Putamen (tissue), 1 donor: ENCODE measurements at places on chromosomes 5 and 9.
A peak's percentile ranks its signal among the peaks of the same experiment; 100 is the strongest.

GRCh38 chr5:40986666-40987065, 77.4 kb downstream of the C7 start:
- no peak for DNase-seq

GRCh38 chr5:64659289-64659688, 31.0 kb upstream of the SHISAL2B start:
- DNase-seq: no peak

DNA sequence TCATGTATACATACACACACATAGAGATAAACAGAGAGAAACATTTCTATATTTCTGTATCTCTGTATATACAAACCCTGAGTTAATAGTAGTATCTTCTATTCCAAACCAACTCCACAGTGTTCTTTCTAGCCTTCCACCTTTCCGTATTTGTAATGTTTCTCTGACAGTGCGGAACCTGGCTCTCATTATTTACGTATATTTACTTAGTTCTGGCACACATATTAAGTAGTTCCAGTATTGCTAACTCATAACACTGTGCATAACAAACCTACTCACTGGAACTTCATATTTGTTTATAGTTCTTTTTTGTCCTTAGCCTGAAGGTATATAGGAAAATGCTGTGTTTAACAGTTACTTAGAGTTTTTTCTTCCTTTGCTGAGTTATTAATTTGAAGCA, 6.5 kb downstream of the OGN start:
- no peak for DNase-seq

DNA sequence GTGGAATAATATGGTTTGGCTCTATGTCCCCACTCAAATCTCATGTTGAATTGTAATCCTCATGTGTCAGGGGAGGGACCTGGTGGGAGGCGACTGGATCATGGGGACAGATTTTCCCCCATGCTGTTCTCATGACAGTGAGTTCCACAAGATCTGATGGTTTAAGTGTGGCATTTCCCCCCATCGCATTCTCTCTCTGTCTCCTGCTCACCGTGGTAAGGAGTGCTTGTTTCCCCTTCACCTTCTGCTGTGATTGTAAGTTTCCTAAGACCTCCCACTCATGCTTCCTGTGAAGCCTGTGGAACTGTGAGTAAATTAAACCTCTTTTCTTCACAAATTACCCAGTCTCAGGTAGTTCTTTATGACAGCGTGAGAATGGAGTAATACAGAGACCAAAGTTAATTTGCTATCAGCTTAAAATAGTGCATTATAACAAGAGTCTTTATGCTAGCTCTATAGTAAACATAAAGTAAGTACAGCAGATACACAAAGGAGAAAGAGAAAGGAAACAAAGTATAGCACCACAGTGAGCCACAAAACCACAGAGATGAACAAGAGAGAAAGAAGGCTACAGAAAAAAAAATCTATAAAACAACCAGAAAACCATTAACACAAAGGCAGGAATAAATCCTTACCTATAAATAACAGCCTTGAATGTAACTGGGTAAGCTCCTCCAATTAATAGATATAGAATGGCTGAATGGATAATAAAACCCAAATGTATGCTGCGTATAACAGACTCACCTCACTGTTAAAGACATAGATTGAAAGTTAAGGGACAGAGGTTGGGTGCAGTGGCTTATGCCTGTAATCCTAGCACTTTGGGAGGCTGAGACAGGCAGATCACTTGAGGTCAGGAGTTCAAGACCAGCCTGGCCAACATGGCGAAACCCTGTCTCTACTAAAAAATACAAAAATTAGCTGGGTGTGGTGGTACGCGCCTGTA, 39.7 kb downstream of the RAPGEF6 start:
- DNase-seq: no peak

- DNase-seq: peak; percentile 72
Observed at GRCh38 chr5:139410993-139411828, 7.3 kb upstream of the SPATA24 start.

GRCh38 chr5:68223904-68224303, 8.3 kb downstream of the PIK3R1 start:
- DNase-seq: no peak

GRCh38 chr5:131008329-131008728, 156.7 kb downstream of the HINT1 start:
- DNase-seq: no peak

- no peak for DNase-seq
Observed at GRCh38 chr5:142920849-142921612, 150.9 kb downstream of the ARHGAP26 start.

DNA sequence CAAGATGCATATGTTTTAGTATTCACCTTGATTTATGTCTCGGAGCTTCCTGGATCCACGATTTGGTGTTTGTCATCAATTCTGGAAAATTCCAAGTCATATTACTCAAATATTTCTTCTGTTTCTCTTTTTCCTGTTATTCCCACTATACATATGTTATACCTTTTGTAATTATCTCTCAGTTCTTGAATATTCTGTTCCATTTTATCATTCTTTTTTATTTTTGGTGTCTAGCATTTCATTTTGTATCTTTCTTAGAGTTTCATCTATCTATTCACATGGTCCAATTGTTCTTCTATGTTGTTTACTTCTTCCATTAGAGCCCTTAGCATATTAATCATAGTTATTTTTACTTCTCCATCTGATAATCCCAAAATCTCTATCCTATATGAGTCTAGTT, 637.8 kb upstream of the GRAMD2B start:
- DNase-seq: no peak

GRCh38 chr9:86575825-86576525, 221.8 kb upstream of the TUT7 start:
- DNase-seq: no peak

DNA sequence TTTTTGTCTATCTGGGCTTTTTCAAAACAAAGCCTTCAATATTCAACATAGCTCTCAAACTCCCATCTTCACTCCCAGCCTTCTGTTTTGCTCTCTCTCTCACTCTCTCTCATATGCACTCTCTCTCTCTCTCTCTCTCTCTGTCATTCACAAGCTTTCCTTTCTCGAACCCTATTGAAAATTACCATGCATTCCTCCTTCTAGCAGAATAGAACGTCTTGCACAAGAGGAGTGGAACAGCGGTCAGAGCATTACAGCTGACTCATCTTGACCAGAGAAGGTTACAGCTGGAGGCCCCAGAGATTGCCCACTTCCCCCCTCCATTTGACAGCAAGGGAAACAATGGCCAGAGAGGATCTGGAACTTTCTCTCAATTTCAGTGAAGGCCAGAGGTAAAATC, 51.0 kb upstream of the LIFR start:
- no peak for DNase-seq

DNA sequence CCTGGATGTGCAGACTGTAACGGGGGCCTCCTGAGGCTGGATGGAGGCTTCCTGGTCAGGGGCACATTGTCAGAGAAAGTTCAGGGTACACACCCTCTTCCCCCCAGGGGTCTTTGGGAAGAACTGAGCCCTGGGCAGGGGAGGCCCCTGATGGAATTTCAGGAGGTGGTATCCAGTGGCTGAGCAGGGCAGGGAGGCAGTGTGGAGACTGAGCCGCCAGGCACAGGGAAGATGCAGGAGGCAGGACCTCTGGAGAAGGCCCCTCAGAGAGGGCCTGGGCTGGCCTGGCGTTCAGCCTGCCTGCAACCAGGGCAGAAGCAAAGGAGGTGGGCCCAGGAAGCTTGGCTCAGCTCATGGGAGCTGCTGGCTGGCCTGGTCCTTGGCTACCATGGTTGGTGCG, 53.5 kb downstream of the GTF3C4 start:
- no peak for DNase-seq

GRCh38 chr9:35599763-35600604, 5.1 kb upstream of the TESK1 start:
- DNase-seq: peak; percentile 44

GRCh38 chr5:157571357-157571827, 4.2 kb downstream of the ADAM19 start:
- DNase-seq: no peak

GRCh38 chr5:94849324-94849723, 230.9 kb downstream of the SLF1 start:
- DNase-seq: no peak

DNA sequence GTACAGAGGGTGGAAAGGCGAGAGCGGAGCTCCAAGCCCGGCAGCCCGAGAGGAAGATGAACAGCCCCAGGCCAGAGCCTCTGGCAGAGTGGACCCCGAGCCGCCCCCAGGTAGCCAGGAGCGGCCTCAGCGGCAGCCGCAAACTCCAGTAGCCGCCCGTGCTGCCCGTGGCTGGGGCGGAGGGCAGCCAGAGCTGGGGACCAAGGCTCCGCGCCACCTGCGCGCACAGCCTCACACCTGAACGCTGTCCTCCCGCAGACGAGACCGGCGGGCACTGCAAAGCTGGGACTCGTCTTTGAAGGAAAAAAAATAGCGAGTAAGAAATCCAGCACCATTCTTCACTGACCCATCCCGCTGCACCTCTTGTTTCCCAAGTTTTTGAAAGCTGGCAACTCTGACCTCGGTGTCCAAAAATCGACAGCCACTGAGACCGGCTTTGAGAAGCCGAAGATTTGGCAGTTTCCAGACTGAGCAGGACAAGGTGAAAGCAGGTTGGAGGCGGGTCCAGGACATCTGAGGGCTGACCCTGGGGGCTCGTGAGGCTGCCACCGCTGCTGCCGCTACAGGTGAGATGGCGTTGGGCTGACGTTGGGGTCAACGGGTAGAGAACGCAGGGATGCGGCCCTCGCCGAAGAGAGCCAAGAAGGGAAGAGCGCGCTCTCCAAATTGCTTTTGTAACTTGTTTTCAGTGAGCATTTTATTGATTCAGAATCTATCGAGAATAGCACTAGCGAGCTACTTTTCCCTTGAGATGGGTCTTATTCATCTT, at the start of gene PTGER4:
TSS of gene PTGER4 (plus strand) at position 3 of the 769 bp plus-strand sequence. CDS start 1,079 bp downstream, outside the sequence.
- DNase-seq: no peak

- DNase-seq: no peak
Observed at GRCh38 chr5:142179776-142180387, 71.3 kb downstream of the NDFIP1 start.

DNA sequence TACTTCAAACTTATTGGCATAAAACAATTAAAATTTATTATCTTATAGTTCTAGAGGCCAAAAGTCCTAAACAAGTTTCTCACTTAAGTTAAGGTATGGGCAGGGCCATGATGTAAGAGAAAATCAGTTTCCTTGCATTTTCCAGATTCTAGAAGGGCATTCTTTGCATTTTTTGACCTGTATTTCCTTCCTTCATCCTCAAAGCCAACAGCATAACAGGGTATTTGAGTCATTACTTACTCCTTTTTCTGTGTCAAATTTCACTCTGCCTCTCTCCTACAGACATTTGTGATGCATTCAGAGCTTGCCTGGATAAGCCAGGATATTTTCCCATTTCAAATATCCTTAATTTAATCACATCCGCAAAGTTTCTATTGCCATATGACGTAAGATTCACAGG, 1499.0 kb downstream of the EFNA5 start:
- DNase-seq: no peak

- no peak for DNase-seq
Observed at GRCh38 chr9:126839301-126839700, 21.1 kb upstream of the ZBTB34 start.

- no peak for DNase-seq
Observed at GRCh38 chr5:35785601-35786085, 71.0 kb upstream of the IL7R start.

GRCh38 chr5:53166183-53166495, 56.6 kb upstream of the MOCS2 start:
- no peak for DNase-seq

DNA sequence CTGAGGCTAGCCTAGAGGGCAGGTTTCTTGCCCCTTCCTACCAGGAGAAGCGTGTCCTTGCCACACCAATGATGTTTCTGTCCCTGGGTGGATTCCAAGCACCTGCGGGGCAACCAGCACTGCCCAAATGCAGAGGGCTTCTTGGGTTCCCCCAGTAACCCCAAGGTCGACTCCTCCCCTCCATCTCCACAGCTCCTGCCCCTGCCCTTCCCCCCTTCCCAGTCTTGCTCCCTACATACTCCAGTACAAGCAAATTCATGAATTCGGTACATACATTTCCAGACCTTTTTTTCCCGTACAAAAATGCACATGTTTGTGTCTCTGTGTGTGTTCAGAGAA, 12.8 kb upstream of the JADE2 start:
- DNase-seq: no peak
